ENCODE measurements at places on chromosomes 12 and 14.

- no peak for DNase-seq
These were observed 46.7 kb downstream of the BORCS5 start for GRCh38 chr12:12403264-12404248.

DNA sequence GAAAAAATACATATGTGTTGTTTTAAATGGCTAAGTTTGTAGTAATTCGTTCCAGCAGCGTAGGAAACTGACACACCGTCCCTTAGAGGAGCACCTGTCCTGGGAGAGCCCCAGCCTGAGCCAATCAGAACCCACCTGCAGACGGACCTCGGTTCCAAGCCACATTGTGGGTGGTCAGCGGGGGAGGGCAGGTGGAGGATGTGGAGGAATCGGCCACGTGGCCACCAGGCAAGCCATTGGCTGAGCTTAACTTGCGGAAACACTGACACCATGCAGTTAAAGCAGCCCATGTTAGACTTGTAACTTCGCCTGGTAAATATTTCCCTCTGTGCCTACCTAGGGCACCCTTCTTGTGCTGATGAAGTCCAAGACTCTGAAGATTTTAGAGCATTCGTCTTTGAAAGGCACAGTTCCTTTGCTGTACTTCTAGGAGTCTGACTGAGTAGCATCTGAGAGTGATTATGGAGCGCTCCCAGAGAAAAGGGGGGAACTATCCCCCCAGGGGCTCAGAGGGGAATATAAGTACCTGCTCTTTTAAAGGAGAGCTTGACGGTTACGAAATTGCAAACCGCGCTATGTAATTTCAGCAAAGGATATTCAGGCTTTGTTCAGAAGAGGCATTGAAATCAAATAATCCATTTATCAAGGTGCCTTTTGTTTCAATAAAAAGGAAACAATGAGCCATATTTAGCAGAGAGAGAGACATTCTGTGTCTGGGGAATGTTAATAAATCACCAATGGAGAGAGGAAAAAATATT lies 135.7 kb downstream of the TMEM132C start:
- no peak for DNase-seq

DNA sequence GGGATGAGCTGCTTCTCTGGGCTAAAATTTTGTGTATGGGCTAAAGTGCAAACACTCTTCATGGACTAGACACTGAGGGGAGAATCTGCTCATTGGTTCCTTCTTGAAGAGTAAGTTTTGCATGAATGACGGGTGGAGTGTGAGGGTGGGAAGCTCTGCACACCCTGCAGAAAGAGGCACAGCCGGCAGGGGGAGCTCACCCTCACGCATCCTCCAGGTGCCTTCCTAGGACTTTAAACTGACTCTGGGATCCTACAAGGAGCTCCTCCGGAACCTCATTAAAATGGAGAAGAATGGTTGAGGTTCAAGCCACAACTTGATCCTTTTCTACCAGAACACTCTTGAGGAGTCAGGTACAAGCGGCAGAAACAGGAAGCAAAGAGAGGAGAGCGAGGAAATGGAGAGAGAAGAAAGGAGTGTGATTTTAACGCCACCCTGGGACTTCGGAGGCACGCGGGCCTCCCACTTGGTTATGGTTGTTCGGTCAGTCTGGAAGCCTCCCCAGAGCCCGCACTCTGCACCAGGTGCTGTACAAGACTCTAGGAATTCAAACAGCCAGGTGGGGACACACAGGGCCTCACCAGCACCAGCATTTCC lies 87.5 kb downstream of the SETD3 start:
- peak; percentile 51 for DNase-seq

DNA sequence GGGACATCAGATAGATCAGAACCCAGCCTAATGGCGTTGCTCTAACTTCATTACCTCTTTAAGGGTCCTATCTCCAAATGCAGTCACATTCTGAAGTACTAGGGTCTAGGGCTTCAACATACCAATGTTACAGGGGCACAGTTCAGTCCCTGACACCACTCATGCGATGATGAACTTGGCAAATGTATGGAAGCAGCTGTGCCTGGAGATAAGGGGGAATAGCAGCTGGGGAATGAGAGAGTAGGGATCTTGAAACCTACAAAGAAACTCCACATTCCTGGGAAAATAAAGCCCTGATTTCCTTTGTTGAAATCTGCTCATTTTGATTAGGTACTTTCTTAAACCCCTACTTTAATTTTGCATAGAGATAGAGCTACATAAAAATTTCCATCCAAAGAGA lies 20.5 kb upstream of the TMCC3 start:
- no peak for DNase-seq

DNA sequence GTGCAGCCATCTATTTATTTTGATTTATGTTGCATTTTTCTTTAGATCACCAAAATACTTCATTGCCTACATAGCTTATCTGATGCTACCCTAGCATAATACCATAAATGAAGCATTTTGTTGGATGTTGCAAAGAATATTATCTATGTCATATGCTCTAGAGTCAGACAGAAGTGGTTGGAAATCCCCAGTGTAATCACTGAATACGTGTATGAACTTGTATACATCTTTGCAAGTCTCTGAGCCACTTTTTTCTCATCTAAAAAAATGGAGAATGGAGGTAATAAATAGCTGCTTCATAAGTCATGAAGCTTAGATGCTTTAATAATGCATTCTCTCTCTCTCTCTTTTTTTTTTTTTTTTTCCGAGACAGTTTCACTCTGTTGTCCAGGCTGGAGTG lies 18.5 kb downstream of the EVL start:
- peak; percentile 69 for DNase-seq

DNA sequence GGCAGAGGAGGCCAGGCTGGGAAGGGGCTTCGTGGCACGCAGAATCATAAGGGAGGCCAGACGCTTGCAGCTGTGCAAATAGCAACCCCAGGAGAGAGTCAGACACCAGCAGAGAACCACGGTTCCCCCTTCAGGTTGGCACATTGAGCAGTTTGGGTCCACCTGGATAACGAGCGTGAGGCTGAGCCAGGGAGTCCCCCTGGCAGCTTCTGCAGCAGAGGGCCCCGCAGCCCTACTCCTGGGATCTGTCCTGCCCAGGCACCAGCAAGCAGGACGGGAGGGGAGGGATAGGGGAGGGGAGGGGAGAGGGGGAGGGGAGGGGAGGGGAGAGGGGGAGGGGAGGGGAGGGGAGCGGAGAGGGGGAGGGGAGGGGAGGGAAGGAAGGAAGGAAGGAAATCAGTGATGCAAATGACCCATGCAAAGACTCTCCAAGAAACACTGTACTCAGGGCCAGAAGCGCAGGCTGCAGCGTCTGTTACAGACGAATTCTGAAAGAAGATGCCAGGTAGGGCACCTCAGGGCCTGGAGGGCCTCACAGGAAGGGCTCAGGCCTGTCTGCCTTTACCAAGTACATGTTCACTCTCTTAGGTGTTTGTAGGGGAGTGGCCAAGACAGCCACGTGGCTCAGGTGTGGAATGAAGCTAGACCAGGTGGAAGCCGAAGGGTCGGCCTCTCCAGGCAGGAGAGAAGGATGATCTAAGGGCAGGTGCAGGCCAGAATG lies 32.3 kb upstream of the MMP17 start:
- peak; percentile 20 for DNase-seq

DNA sequence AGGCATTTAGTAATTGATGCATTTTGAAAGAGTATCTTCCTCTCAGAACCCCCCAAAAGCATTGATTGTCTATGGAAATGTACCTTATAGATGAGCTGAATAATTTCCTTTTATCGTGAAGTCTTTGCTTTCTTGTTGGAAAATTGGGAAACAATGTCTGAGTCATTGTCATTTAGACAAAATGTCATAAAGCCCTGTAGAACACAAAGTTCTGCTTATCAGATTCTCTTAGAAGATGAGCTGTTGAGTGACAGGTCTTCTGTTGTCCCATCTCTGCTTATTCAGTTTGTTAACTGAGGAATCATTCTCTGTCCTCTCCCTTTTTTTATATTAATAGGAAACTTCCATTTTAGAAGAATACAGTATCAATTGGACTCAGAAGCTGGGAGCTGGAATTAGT lies 22.9 kb downstream of the MAPKAPK5 start:
- no peak for DNase-seq

DNA sequence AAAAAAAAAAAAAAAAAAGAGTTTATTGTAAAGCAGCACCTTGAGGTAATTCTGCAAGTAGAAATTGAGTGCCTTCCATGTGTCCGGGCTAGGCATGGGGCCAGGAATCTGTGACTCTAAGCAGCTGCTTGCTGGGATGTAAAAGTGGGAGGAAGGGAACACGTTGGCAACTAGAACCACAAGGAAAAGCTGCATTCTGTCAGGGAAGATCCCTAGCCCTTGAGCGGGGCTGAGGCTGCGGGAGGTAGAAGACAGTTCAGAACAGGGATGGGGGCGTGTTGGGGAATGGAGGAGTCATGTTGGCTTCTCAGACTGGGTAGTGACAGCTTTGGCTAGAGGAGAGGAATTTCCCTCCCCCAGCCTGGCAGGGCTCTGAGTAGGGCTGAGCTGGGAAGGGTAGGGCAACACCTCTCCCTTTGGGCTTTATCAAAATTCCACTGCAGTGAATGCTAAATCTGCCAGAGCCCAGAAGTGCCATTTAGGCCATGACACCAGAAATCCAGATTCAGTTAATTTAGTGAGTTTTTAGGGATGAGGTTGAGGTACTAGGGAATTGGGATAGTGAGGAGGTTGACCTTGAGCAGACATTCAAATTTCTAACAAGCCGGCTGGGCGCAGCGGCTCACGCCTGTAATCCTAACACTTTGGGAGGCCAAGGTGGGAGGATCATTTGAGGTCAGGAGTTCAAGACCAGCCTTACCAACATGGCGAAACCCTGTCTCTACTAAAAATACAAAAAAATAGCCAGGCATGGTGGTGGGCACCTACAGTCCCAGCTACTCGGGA lies 3.4 kb upstream of the TRAFD1 start:
- peak; percentile 59 for DNase-seq

DNA sequence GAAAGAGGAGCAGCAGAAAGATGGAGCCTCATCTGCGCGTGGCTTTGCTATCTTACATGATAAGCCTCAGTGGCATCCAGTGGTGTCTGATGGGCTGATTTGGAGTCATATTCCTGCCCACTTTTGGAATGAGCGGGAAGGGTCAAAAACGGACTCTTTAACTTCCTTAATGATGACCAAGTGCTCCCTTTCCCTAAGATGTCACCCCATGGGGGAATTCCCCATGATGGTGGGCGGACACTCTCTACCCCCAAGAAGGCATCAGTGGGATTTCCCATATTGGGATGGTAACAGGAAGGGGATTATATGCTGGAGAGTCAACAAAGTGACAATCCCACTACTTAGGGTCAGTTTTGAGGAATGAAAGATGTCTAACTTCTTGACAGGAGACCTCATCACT lies 110.9 kb downstream of the GPATCH2L start:
- DNase-seq: no peak

DNA sequence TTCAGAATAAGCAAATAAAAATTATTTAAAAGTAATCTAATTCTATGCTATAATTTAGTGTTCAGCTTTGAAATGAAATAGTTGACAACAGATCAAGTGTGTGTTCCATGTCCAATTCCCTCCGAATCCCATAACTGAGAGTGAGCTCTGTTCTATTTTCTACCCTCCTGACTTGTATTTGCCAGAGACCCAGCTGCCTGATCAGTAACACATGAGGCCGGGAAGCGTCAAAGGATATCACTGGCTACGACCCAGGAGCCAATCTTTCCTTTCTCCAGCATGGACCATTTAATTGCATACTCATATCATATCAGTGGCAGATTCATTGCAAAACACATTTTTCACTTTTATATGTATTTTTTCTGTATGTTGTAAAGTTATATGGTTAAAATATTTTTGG lies 108.8 kb upstream of the TSPAN8 start:
- no peak for DNase-seq

DNA sequence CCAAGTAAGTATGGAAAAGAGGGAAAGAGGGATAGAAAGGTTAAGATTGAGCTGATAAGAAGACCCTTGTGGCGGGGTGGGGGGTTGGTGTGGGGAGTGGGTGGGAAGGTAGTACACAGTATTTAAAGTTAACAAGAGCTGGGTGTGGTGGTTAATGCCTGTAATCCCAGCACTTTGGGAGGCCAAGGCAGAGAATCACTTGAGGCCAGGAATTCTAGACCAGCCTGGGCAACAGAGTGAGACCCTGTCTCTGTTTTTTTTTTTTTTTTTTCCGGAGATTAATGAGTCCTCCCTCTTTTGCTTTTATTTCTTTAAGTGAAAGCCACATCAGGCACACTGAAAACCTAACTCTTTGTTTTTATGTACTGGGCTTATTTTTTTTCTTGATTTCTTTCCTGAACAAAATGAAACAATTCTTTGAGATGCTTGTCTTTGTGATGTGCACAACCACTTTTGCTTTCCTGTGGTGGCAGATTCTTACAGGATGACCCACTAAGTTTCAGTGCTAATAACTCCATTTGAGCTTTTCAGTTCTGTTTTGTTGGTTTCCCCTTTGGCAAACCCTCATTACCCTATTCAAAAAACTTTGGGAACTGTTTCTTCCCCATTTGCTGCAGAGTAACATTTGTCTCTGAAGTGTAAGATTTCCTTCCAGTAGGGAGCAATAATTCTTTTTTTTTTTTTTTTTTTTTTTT lies 54.8 kb downstream of the WNK1 start:
- DNase-seq: no peak

DNA sequence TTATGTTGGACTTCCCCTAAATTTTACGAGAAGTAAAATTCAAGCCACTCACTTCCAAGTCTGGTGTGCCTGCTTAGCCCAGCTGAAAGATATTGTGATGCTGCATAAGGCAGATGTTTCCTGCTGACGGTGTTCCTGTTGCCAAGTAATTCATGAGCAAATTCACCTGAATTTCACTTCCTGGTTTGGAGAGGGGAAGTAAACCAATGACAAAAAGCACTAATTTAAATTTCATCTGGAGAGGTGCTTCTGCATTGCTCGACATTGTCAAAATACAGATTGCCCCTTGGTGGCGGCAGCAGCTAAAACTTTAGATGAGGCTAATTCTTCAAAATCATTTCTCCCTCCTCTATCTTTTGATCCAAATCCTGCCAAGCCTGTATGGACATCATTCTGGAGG lies 281.1 kb downstream of the AACS start:
- DNase-seq: no peak

GRCh38 chr14:93683226-93683625 lies 105.1 kb downstream of the PRIMA1 start:
- peak; percentile 14 for DNase-seq

DNA sequence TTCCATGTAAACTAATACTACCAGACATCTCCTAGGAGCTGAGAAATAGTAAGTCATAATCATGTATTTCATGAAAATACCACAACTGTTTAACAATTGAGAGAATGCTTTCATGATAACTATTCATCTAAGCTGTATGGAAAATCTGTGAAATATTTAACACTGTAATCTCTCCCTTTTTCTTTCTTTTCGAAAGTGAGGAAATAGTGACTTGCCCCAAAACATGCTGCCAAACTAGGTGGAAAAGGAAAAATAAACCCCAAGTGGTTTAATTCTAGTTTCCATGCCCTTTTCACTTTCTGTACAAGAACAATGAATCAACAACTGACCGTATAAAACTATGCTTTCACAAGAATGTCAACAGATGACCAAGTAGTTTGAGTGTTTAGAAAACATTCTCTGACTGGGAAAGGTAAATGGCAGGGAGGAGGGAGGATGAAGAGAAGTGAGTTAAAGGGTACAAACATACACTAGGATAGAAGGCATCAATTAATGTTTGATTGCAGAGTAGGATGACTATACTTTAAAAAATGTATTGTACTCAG lies 147.5 kb upstream of the AVPR1A start:
- no peak for DNase-seq
